ENCODE measurements at places on chromosomes 12 and 14.

DNA sequence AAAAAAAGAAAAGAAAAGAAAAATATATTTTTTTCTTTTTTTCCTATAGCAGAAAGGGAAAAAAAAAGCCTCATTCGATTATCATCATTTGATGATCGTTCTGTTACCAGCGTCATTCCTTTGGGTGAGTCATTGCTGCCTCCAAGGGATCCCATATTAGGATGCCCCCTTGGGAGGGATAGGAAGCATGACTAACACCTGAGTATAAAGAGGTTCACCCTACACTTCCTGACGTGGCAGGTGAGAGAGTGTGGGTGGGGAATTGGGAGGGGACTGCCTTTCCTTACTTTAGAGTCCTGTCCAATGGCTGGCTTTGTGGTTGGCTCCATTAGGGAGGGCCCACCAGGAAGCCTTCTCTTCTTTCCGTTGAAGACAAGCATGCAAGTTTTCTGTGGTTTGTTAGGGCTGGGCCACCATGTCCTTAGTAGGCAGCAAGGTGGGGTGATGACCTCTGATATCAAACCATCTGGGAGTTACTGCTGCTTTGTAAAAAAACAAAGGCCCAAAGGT, 56.1 kb upstream of the FUT8 start:
- DNase-seq = no peak

- DNase-seq = no peak
Observed at GRCh38 chr14:93323600-93324174, 9.1 kb downstream of the BTBD7 start.

DNA sequence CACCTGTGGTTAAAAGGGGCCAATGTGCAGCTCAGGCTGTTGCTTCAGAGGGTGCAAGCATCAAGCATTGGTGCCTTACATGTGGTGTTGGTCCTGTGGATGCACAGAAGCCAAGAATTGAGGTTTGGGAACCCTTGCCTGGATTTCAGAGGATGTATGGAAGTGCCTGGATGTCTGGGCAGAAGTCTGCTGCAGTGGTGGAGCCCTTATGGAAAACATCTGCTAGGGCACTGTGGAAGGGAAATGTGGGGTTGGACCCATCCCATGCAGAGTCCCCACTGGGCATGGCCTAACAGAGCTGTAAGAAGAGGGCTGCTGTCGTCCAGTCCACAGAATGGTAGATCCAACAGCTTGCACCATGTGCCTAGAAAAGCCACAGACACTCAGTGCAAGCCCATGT, 36.6 kb downstream of the PCNX1 start:
- no peak for DNase-seq

DNA sequence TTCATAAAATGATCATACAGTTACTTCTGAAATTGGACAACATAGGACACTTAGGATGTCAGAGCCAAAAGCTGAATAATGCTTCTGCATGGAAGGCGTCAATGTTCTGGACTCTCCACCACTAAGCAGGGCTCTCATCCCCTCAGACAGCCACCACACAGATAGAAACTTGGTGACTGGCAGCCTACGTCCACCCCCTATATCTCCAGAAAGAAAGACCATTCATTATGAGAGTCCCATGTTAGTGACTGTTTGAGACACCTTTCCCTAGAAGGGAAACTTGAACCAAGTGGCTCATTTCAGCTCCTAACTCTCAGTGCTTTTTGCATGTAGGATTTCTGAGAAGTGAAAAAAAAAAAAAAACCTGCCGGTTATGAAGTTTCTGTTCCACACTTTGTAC, 251.0 kb upstream of the FKBP4 start:
- DNase-seq = peak; percentile 37

All from stimulated activated naive B cell treated with anti-CD40 and anti-IgM and Interleukin-4, amounts not matched to agents 10 μg/mL and 1 μg/mL and 100 μg/mL, for 72 hours (primary cell).